ENCODE measurements at places on chromosomes 11 and 22. TPM values are rescaled to one million over a fixed set of nuclear protein-coding genes. Genes with fewer than 3 reads are reported as not detected.

Gene PLET1
- not detected for total RNA-seq

Gene B4GALNT4
- total RNA-seq = 0.20 TPM

Gene MPZL2
- 14.2 TPM for total RNA-seq

Gene OR52I2
- not detected for total RNA-seq

Gene IGSF22
- 0.22 TPM for total RNA-seq

Gene PARVA
- total RNA-seq = 17.0 TPM

Gene NLRP14
- total RNA-seq = not detected

Gene DRICH1
- not detected for total RNA-seq

Gene TMEM41B
- 31.4 TPM for total RNA-seq

Gene DERL3
- total RNA-seq = 0.40 TPM
